ENCODE measurements at places on chromosomes 6 and 20.

DNA sequence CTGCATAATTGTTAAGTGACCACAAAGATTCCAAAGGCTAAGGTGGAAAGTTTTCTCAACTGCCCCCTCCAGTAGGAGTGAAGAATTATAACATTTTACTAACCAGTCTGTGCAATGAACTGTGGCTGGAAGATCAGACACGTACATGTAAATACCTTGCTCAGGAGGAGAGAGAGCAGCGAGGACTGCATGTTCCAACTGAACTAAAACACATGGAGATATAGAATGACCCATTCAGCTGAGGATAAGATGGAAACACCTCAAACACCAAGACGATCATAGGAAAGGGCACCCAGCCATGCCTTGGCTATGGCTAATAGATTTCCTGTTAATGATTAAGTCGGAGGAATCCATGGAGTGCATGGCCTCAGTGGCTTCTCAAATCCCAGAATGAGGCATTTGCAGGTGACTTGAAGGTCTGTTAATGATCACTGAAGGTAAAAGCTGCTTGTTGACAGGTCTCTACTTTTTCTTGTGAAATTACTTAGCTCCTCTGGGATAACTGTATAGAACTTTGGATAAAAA, 875.6 kb downstream of the TFAP2A start:
- no peak for DNase-seq

- DNase-seq, result no peak
Measured at GRCh38 chr6:160678230-160678629, 14.2 kb upstream of the LPA start.

GRCh38 chr6:157946865-157947532, 34.7 kb upstream of the SYNJ2 start:
- DNase-seq, result no peak

DNA sequence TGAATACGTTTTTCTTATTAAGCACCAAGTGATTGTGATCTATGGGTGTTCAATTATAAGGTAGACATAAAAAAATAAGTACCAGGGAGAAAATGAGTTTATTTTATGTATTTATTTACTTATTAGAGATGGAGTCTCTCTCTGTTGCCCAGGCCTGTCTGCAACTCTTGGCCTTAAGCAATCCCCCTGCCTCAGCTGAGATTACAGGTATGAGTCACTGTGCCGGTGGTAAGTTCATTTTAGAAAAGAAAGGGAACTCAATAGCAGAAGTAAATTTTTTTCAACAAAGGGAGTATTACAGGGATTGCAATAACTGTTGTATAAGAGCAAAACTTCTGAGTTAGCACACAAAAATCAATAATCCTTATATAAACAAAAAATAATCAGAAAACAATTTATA, 98.7 kb upstream of the FUT9 start:
- no peak for DNase-seq

- no peak for DNase-seq
Measured at GRCh38 chr6:51349857-51350256, 531.2 kb downstream of the TFAP2B start.

GRCh38 chr20:47019121-47019824, 124.6 kb downstream of the EYA2 start:
- no peak for DNase-seq

DNA sequence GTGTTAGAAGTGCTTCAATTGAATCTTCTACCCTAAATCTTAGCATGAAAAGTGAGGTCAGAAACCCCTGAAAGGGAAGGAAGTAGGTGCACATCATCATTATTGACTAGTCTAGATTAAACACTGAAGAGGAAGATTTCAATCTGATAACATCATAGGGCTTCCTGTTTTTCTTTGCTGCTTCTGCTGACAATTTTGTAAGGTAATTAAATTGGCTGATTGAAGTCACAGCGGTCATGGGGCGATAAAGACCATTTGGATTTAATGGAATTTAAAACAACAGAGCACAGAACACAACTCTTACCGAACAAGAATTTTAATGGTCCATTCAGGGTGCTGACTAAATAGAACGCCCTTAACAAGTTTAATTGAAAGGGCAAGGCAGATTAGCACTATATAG, 11.3 kb downstream of the GRIK2 start:
- DNase-seq, result no peak

DNA sequence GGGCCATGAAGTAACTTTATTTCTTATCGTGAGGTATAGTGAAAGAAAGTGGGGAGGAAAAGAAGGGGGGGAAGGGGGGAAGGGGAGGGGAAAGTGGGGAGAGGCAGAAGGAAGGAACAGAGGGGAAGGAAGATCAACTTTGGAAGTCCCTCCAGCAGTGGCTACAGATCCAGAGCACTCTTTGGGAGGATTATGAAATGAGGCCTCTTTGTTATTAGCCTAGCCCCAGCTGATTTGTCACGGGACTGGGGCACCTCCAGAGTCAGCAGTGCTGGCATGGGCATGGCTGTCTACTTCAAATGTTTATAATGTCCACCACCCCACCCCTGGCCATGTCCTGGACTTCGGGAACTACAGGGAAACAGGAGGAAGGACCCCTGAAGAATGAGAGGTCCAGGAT, 7.6 kb downstream of the MOCS1 start:
- no peak for DNase-seq

DNA sequence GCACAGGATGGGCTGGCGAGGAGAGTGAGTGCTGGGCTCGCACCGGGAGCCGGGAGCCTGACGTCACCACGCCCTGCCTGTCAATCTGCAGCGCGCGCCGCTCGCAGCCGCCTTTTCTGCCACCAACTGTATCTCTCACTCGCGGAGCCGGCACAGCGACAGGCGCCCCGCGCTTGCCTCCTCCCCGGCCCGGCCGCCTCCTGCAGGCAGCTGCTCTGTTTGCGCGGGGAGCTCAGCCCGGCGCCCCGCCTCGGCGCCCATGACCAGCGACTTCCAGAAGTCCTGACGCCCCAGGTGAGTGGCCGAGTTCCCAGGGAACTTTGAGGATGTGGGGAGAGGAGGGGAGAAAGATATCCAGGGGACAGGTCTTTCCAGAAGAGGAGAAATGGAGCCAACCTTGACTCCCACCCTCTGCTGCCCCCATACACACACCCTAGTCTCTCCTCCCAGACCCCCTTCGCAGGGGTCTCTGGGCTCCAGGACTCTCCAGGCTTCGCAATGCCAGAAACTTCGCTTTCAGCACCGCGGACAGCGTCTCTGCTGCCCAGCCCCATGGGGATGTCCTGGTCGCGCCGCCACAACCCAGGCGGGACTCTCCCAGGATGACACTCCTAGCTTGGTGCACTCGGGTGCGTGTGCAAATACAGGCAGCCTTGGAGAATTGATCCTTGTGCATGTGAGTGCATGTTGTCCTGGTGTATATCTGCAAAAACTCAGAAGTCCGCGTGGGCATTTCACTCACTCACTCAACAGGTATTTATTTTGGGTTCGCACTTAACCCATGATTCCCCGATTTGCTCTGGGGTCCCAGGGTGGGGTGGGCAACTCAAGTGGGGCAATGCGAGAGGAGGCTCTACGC, at the start of gene GPR6:
GPR6 (plus strand) TSS at position 138 of the 859 bp plus-strand sequence. CDS start 802 bp downstream, outside the sequence.
- peak; percentile 50 for DNase-seq

GRCh38 chr20:5996765-5997164, 46.3 kb downstream of the MCM8 start:
- no peak for DNase-seq

DNA sequence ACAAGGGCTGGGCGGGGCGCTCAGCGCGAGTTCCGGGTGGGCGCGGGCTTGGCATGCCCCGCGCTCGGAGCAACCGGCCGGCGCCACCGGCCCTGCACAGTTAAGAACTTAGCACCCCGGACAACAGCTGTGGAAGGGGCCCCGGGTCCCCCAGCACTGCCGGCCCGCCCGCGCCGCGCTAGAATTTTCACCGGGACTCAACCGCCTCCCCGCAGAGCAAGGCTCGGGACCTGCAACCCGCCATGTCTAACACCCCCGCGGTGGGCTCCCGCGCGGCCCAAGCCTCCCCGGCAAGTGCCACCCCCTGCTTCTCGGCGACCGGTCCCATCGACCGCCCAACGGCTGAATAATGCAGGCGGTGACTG, 5.2 kb upstream of the PSMG4 start:
- no peak for DNase-seq

- DNase-seq, result no peak
Measured at GRCh38 chr6:52653151-52653550, 17.8 kb upstream of the TMEM14A start.

- DNase-seq, result no peak
Measured at GRCh38 chr6:84967389-84967788, 203.0 kb upstream of the TBX18 start.

GRCh38 chr6:144338951-144339700, 54.0 kb downstream of the UTRN start:
- no peak for DNase-seq

DNA sequence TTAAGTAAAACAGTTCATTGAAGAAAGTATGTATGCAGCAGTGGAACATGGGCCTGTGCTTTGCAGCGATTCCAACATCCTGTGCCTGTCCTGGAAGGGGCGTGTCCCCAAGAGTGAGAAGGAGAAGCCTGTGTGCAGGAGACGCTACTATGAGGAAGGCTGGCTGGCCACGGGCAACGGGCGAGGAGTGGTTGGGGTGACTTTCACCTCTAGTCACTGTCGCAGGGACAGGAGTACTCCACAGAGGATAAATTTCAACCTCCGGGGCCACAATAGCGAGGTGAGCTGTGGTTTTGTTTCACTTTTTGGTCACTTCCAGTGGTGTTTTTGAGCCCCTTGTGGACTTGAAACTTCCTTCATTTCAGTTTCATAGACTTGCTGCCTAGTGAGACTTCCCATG, 1.7 kb downstream of the TULP4 start:
- no peak for DNase-seq

- DNase-seq, result no peak
Measured at GRCh38 chr20:12113468-12114371, 196.0 kb downstream of the BTBD3 start.

- DNase-seq, result no peak
Measured at GRCh38 chr20:24604966-24605665, 135.7 kb downstream of the SYNDIG1 start.

GRCh38 chr20:58645412-58645968, 5.6 kb upstream of the STX16 start:
- no peak for DNase-seq

DNA sequence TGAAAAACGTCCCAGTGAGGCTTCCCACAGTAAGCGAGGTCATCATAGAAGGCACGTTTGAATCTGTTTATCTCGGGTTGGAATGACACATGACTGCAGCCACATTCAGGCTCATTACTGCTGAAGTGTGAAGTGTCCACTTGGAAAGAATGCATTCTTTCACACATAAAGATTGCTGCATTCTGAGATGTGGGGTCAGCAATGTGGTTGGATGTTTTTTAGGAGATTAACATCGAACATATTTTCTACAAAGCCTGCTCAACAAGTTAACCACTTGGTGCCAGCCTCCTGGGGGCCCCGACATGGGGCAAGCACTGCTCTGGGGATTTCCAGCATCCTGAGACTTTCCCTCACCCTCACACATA, 79.9 kb downstream of the BMP6 start:
- DNase-seq, result no peak

GRCh38 chr20:52889225-52889624, 82.9 kb upstream of the TSHZ2 start:
- no peak for DNase-seq

DNA sequence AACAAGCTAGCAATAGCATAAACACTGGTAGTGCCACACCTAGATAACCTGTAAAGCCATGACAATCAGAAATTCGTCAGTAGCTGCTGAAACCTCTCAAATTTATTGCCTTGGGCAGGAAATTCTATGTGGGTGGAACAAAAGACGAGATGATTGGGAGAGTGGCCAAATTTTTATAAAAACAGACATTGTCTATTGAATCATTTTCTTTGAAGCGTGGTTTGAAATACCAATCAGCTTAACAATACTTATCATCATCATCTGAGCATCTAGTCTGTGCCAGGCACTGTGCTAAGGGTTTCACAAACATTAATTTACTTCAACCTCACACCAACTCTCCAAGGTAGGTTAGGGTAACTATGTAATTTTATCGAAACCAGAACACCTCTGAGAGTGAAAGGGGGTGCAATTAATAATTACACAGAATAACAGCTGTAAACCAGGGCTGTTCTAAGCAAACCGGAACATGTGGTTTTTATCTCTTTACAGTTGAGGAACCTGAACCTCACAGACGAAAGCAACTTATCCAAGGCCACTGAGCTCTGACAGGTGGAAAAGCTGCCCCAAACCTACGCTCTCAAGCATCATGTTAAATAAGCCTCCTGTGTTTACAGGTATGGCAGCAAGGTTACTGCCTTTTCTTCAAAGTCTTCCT, 43.4 kb downstream of the NHSL1 start:
- no peak for DNase-seq

GRCh38 chr6:33923857-33924514, 120.2 kb upstream of the MLN start:
- no peak for DNase-seq

- DNase-seq, result no peak
Measured at GRCh38 chr6:28774292-28775051, 149.3 kb downstream of the TRIM27 start.

GRCh38 chr6:98498866-98499265, 335.5 kb upstream of the POU3F2 start:
- no peak for DNase-seq

- DNase-seq, result no peak
Measured at GRCh38 chr6:10398446-10399218, 16.2 kb downstream of the TFAP2A start.

GRCh38 chr20:37867289-37868195, 35.4 kb upstream of the VSTM2L start:
- DNase-seq, result no peak

DNA sequence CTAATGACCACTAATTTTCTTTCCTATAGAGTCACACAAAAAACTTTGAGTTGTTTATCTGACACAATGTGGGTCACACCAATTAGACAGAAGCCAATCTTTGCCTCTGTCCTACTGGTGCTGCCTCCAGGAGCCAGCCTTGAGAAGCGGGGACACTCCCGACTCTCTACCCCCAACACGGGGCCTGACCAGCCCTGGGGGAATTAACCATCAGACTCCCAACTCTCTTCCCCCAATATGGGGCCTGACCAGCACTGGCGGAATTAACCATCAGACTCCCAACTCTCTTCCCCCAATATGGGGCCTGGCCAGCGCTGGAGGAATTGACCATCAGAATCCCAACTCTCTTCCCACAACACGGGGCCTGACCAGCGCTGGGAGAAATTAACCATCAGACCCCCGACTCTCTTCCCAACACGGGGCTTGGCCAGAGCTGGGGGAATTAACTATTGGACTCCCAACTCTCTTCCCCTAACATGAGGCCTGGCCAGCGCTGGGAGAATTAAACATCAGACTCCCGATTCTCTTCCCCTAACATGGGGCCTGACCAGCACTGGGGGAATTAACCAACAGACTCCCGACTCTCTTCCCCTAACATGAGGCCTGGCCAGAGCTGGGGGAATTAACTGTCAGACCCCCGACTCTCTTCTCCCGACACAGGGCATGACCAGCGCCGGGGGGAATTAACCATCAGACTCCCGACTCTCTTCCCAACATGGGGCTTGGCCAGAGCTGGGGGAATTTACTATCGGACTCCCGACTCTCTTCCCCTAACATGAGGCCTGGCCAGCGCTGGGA, 12.5 kb downstream of the CST7 start:
- DNase-seq, result no peak

Data from stimulated activated CD4-positive, alpha-beta T cell treated with anti-CD3 and anti-CD28 coated beads, Interleukin-4, amount 100 ng/mL, for 1 hour (primary cell).